ENCODE measurements at places on chromosomes 12 and 14.

DNA sequence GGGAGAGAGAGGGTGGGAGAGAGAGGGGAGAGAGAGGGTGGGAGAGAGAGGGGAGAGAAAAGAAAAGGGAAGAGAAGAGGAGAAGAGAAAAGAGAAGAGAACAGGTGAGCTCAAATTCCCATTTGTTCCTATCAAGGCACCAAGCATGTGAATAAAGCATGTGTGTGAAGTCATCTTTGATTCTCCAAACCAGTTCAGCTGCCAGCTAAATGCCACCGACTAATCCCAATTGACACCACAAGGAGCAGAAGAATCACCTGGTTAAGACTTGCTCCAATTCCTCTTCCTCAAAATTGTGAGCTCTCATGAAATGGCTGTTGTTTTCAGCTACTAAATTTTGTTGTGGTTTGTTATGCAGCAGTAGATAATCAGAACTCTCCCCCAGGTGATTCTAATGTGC, 188.9 kb downstream of the TMX1 start:
- DNase-seq, result no peak

- DNase-seq, result no peak
Measured at GRCh38 chr14:65128096-65128495, 25.8 kb upstream of the MAX start.

DNA sequence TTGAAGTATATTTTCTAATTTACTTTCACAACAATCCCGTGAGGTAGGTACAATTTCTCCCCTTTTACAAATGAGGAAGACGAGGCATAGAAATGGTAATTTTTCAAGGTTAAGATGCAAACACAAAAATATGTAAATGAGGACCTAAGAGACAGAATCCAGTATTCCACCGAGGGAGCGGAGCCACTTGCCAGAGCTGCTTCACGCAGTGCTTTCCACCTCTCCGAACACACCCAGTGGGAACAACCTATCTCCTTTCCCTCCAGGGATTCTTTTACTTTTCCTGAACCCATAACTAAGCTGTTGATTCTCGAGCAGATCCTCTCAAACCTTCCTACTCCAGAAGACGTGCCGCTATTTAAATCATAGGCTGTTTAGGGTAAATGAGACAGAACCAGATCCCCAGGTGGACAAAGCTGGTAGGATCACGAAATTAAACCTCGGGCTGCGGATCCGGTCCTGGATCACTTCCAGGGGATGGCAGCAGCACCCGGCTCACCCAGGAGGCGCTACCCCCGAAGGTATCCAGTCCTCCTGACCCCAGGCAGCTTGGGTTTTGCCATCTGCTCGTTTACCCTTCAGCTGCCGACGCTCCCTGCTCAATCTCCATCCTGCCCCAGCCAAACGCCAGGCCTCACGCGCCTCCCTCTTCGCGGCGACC, 1.5 kb downstream of the DDHD1 start:
- DNase-seq, result no peak

- no peak for DNase-seq
Measured at GRCh38 chr12:26047401-26048226, 77.2 kb downstream of the BHLHE41 start.

DNA sequence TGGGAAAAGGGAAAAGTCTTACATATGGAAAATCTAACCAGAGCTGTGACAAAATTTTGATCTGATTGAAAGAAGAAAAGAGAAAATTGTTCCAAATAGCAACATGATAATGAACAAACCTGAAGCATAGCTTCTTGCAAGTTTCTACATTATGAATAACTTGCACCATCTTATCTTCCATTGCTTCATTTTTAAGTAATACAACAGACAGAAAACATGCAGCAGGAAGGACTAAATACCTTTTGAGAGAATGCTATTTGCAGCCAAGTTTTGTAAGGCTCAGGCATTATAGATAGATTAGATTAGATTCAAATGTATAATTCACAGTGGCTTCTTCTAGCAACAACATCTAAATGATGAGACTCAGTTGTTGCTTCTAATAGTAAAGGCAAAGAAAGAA, 441.4 kb downstream of the AEBP2 start:
- no peak for DNase-seq

DNA sequence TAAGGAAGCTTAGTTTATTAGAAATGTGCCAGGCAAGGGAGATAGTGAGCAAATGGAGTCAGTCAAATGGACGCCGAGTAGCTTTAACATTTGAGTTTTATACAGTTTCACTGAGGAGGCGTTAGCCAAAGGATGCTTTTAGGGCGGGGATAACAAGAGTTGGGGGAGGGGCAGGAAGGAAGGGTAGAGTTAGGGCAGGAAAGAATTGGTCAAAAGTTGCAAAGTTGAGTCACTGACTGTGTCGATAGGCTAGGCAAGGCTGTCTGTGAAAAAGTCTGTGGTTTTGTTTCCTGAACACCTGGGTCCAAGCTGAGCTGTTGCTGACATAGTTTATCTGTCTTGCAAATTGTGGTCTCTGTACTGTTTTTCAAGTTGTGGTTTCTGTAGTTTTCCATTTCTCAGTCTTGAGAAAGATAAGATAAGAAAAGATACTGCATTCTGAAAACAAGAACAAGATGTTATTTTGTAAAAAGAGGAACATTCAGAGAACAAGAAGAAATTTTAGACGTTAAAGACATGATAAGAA, 62.6 kb upstream of the RESF1 start:
- DNase-seq, result no peak

- DNase-seq, result no peak
Measured at GRCh38 chr12:110037315-110037714, 11.0 kb downstream of the C12orf76 start.

DNA sequence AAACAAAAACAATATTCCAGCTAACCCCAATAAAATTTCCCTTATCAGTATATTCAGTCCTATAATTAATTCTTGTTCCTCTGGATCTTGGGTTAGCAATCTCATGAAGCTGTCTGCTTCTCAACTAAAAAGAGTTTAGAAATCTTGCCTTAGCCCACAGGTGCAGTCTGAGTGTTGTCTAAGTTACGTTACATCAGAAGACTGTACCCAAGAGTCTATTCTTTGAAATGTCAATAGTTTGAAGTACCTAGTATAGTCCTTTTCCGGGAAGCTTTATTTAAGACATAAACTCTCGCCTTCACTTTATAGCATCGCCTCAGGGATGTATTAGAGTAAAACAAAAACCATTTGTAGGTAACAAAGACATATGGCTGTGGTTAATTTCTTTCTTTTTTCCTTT, 465.1 kb downstream of the FUT8 start:
- DNase-seq, result no peak

- DNase-seq, result no peak
Measured at GRCh38 chr12:88784166-88784565, 203.9 kb upstream of the KITLG start.

DNA sequence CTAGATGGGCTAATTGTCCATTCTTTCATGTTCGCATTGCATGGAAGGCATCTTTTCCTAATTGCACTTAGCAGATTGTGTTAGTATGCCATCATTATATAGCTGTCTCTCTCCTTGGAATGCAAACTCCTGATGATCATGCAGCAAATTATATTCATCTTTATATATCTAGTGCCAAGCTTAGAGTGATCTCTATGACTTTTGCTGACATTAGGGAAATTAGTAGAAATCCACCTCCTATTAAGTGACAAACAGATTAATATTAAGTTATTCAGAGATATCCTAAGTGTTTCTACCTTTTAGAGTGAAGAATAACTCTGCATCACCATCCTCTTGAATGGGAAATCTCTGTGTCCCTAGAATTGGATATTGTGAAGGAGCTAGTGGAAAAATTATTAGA, 185.6 kb downstream of the FOXG1 start:
- DNase-seq, result no peak

- no peak for DNase-seq
Measured at GRCh38 chr12:56387152-56387736, 24.6 kb upstream of the APOF start.

DNA sequence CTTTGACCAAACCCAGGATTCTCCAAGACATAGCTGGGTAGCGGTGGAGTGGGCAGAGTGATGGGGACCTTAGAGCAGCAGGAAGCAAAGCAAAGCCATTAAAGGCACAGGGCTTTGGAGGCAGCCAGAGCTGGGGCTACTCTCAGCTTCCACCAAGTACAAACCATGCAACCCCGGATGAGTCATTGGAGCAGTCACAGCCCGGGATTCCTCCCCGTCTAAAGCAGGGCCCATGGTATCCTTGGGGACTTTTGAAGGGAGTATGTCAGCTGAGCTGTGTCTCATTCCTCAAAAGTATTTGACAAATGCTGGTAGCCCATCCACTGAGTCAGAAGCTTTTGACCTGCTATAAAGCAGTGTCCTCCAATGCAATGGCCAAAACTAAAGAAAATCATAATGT, 9.7 kb upstream of the IFI27 start:
- no peak for DNase-seq

DNA sequence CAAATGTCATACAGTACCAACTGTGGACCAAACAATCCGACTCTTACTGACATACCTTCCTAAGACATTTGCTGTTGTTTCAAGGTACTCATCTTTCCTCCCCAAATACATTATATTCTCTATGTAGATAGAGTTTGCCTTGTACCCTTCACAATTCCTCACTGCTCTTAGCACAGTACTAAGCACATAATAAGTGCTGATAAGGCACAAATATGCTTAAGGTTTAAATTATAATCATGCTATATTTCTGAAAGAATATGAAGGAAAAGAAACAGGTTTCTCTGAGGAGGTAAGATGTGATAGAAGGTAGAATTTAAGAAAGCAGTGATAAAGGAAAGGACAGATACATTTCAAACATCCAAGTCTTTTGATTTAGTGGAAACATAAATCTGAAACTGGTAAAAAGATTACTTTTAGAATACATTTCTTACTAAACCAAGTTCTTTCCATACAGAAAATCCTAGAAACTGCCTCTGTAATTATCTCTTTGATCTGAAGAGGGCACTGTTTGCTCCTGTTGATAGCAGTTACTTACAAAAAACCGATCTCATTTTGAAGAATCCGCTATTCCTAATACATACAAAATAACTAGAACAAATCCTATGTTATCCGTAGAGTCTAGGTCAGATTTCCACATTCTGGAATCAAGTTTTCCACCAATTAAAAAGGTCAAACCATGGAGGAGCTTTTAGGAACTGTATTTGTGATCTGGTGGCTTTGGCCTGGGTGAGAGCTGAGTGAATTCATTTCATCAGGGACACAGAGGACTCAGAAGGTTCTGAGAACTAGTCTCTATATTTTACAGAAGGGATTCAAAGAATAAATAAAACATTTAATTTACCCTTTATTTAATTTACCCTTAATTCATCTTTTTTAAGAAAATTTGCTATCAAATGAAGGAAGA, 311.9 kb downstream of the DAD1 start:
- no peak for DNase-seq

- no peak for DNase-seq
Measured at GRCh38 chr14:74605531-74606223, 6.4 kb downstream of the LTBP2 start.

GRCh38 chr14:90177539-90178189, 78.7 kb upstream of the PSMC1 start:
- DNase-seq, result no peak

- no peak for DNase-seq
Measured at GRCh38 chr12:41645624-41646023, 457.5 kb downstream of the PDZRN4 start.

DNA sequence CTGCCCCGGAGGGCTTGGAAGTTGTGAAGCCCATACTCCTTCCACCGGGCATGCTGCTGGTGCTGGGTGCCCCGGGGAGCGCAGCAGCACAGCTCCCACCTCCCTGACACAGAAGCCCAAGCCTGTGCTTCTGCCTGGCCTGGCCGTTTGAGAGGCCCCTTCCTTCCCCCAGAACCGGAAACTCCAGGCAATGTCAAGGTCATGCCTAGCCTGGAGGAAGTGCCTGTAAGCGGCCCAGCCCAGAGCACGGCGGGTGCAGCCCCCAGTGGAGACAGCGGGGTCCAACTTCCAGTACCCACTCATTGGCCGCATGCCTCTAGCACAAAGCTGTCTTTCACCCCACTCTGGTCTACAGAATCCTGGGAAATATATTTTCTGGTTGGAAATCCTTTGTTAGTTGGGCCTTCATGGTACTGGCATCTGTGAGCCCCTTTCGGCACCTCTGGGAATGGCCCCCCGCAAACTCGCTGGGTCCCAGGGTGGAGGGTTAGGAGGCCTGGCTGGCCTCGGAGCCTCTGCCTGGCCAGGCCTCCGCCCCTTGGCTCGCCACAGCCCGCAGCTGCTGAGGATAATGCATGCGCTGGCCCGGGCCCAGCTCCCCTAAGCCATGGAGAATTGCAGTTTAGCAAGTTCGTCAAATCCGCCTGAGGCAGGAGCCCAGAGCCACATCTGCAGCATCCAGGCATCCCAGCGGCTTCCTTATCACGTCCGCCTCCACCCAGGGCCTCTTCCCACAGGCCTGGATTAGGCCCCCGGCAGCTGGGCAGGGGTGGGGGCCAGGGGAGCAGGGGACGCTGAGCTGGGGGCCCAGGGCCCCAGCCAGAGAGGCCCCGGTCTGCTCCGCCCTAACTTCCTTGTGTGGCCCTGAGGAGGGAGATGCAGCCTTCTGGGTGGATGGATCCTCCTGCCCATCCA, 48.9 kb upstream of the DLK1 start:
- peak; percentile 55 for DNase-seq

- DNase-seq, result no peak
Measured at GRCh38 chr12:58541300-58541690, 379.0 kb downstream of the LRIG3 start.

DNA sequence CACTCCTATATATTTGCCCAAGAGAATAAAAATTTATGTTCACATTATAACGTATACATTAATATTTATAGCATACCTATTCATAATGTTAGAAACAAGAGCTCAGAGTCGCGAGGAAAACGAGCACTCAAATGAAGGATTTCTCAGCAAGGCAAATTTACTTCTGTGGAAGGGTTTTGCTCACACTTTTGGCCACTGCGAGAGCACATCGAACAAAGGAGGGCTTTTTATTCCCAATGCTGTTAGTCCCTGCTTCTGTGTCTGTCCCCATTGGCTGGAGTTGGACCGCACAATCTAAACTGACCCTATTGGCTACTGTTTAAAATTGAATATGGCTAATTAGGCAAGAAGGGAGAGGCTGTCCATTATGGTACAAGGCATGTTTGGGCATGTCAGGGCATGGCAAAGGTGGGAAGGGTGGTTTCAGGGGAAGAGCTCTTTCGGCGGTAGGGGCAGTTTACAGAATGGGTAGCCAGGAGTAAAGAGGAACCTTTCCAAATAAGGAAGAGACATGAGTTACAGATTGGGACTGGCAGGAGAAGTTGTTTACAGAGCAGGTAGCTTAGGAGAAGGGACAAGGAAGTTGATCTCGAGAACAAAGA, 702.9 kb downstream of the TRHDE start:
- DNase-seq, result no peak

DNA sequence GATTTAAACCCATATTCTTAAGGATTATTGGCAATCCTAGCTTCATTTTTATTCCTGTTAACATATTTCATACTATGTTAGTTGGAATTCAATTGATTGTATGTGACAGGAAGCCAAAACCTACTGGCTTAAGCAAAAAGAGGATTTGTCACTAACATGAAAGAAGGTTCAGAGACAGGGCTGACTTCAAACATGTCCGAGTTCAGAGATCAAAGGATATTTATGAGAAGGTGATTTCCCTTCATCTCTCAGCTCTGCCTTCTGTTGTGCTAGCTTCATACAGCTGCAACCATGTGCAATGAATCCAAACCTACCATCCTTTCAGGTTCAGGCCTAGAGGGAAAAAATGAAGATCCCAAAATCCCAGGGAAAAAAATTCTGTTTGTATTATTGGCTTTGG, 349.7 kb downstream of the ATP23 start:
- DNase-seq, result no peak

Measured in SK-N-MC (cell line).